ENCODE measurements at places on chromosomes 3 and 15.

DNA sequence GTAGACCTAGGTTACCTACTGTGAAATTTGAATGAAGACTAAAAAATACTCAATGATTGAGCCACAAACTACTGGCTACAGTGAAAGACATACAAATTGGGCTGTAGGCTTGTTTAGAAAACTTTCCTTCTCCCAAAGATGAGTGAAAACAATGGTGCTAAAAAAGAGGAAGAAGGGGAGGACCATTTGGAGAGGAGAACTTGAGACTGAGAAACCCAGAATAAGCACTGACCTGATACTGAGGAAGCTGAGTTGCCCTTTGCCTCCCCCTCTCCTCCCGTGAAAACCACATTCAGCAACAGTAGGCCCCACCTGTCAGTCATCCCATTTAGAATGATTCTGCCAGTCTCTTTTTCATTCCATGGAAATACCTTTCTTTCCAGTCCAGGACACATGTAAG lies 484.0 kb upstream of the TGFBR2 start:
- no peak for DNase-seq

DNA sequence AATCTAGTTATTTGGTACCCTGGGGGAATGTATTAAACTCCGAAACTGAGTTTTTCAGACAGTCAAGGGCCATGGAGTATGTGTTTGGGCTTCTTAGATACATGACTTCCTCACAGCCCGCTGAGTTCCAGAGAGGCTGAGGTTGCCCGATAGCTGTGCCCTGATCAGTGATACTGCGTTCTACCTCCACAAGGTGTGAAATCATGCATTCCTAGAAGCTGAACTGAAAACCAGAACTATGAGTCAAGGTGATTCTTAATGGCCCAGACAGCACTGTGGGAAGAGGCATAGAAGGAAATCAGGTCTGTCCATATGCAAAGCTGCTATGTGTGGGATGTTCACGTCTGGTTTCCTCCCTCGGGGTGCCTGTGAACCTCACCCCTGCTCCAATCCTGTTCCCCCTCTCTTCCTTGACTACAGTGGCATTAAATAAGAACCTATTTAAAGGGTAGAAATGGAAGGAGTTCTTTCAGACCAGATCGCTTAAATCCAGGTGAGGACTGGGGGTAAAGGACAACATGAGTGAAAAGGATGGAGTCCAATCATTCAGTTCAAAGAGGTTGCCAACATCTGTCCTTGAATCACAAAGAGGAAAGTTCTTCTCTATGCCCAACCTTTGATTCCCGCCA lies 74.3 kb downstream of the MYO1E start:
- no peak for DNase-seq

DNA sequence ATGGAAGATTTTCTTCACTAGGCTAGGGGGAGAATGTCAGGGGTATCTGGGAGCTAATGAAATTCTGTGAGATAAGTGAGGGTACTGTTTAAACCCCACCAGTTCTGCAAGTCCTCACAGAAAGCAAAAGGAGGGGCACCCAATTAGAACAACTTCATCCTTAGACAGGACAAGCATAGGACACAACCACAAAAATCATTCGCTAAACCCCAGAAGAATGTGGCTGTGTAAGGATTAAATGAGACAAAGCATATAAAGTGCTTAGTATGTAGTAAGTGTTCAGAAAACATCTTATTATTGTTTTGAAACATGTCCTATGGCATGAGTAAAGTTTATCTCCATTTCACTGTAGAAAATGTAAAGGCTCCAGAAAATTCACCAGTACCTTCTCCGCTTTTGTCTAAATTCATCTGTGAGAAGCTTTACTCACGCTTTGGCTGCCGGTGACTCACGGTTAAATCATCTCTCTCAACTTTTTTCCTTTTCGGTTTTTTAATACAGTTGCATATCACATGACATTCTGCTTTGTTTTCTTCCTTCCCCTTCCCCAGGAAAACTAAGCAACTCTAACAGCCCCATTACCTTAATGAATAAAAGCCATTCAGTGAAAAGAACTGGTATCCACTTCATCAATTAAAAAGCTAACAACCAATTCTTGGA lies 1.7 kb downstream of the CLRN1 start:
- DNase-seq: no peak

DNA sequence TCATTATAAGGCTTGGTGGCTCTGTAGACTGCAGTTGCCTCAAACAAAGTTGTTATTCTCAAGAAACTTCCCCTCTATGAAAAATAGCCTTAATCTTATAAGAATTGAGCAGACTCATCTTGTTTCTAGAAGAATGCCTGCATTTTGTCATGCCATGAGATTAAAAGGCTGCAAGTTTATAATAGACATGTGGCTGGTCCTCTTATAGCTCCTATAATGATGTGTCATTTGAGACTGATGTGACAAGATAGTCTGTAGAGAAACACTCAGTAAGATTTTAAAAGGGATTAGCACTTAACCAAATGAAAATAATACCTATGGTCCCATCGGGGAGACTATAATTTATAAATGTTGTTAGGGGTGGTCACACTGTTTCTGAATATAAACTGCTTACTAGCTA lies 312.5 kb downstream of the OXSM start:
- DNase-seq: no peak

DNA sequence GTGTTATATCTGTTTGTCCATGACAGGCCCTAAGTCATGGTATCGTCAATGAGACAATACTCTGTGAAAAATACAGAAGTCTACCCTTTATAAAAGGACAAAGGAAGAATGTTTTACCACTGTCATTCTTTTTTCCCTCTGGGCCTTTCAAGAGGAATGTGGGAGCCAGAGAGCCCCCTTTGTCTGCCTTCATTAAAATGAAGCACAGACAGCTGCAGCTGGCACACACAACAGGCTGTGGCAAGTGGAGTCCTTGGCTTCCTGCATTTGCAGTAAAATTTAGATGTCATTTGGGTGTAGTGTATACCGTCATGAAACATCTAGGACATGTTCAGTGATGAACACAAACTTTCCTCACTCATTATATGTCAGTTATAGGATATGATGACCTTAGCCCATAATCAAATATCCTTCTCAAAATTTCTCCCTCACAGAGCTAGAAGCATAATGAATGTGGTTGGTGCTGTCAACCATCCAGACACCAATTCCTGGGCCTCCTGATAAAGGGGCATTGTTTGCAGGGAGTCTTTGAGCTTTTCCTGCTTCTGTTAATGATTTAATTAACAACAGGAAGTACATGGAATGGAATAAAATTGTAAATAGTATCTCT lies 76.4 kb downstream of the DHX36 start:
- no peak for DNase-seq

DNA sequence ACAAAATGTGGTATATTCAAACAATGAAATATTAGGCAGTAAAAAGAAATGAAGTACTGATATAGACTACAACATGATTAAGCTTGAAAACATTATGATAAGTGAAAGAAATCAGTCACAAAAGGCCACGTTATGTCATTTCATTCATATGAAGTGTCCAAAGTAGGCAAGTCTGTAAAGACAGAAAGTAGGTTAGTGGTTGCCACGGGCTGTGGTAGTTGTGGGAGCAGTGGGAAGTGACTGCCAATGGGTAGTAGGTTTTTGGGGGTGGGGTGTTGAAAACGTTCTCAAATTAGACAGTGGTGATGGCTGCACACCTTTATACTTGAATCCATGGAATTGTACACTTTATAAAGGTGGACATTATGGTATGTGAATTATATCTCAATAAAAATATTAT lies 12.1 kb downstream of the GALNT15 start:
- no peak for DNase-seq

GRCh38 chr15:38867556-38867955 lies 302.9 kb upstream of the RASGRP1 start:
- DNase-seq: no peak

- no peak for DNase-seq
These were observed 106.7 kb upstream of the TNIK start for GRCh38 chr3:171566803-171567422.

DNA sequence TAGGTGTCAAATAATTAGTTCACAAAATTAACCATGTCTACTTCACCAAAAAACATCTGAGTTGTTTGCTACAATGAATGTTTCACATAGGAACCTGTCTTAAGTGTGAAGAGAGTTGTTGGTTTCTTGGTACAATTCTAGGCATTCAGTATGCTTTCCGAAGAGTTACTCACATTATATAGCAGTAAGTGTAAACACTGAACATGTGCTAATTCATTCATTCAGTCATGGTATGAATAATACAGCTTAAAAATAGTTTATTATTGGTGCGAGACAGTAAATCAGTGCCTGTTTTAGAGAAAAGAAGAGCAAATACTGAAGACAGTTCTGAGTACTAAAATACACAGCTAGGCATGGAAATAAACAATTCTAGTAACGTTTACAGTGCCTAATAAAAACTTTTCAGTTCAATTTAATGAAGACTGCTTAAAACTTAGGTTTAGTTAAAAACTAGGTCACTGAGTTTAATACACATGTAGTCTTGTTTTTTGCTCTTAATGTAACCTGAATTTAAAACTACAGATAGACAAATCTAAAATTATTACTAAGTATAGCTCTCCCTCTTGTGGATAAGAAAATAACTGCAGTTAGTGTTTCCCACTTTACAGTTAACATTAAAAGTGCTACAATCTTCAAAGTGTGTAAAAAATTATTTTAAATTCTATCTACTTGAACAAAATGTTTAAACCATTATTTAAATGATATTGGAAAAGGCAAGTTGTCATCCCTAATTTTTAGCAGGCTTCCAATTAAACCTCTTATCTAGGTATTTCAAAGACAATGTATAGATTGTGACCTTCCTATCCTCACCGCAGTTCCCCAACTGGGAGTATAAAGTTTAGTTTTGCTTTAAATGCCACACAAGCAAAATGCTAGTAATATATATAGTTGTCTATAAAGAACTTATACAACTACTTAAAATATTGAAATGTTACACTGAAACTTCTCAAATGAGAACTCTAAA lies 20.1 kb upstream of the ZCWPW2 start:
- DNase-seq: no peak

DNA sequence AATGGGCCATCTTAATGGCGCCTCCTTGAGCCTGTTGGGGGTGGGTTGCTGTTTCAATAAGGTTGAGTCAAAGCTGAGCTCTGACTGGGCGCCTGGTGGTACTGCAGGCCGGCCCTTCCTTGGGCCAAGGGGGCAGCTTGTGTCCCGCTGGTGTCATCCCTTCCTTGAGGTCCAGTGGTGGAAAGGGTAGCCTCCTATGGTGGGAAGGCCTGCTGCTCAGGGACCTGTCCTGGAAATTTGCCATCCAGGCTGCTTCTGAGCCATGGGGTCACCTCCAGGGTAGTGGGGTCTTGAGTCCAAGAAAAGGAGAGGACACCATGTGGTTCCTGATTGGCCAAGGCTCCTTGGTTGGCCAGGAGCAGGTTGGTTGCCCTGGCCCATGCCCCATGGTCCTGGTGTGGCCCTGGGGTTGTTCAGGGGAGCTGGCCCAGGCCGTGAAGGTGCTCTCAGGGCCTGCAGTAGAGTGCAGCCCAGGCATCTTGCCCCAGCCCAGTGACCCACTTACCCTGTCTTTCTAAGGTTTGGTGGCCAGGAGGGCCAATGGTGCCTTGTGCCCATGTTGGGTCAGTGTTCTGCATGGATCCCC lies 188.7 kb downstream of the UBE3A start:
- DNase-seq: peak; percentile 17

GRCh38 chr3:128945041-128945877 lies 48.6 kb downstream of the CFAP92 start:
- no peak for DNase-seq

DNA sequence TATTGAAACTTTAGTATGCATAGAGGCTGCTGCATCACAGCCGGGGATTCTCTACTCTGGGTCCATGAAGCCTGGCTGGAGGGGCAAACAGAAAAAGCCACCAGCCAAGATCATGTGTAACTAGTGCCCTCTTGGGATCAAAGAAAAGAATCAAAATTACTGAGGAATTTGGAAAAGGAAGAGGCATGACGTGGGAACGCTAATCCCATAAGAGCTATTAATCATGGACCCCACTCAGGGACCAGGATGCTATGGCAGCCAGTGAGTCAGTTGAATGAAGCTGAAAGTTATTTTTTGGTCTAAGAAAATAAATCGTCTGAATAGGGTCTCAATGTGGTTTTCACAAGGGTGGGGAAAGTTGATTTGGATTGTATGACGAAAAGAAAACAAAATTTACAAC lies 1165.1 kb downstream of the ROBO2 start:
- no peak for DNase-seq

DNA sequence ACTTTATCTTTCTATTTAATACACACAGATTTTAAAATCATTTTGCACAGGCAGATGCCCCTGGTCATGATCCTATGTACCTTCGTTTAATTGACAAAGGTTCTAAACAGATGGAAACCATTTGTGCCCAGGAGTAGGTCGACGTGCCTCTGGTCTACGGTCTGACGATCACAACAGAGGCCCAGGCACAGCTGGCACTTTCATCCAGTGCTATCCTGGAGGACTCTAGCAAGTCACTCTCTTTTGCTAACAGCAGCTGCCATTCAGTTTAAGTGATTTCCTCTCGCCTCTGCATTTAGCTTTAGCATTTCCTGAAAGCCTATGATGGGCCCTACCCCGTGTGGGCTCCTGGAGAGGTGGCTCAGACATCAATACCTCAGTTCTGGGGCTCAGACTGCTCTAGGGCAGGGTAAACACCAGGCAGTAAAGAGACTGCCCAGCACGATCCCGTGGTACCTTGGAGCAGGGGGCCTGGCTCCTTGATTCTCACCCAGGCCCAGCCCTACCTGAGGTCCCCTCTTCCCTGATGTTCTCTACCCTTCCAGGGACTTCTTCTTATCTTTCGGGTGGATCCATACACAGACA lies 83.2 kb upstream of the SNRPA1 start:
- DNase-seq: no peak

DNA sequence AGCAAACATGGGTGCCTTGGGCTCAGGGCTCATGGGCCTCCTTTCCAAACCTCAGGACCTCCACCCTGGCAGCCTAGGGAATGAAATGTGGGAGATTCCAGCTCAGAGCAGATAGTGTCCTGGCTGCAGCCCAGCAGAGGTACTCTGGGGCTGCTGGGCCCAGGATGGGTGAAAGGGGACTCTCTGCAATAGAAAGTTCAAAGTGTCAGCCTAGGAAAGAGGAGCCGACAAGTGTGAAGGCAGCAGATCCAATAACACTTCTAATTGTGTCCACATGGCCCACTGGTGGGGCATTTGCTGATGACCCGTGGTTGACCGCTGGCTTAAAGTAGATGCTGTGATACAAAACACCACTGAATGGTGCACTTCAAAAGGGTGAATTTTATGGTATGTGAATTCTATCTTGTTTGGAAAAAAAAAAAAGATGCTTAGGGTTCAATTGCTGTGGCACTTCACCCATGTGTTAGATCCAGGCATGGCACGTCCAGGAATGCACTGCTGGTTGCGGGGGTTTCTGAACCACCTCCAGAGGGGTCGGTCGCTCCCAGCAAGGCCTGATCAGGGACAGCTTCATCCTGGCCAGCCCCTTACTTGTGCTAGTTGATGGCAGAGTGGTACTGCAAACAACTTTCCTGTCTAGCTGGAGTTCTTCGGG lies 20.9 kb downstream of the AMOTL2 start:
- DNase-seq: no peak

DNA sequence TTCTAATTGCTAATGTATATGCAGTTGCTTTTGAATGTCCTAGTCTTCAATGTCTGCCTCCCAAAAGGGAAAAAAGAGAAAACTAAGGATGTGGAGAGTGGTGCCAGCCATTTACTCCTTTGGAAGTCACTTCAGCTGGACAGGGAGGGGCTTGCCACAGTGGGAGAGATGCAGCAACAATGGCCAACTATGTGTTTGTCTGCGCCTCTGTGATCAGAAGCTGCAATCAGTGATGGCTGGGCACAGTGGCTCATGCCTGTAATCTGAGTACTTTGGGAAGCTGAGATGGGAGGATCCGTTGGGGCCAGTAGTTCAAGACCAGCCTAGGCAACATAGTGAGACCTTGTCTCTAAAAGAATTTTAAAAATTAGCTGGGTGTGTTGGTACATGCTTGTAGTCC lies 16.7 kb upstream of the CLRN1 start:
- no peak for DNase-seq
